ENCODE measurements at places on chromosomes 3 and 15.

DNA sequence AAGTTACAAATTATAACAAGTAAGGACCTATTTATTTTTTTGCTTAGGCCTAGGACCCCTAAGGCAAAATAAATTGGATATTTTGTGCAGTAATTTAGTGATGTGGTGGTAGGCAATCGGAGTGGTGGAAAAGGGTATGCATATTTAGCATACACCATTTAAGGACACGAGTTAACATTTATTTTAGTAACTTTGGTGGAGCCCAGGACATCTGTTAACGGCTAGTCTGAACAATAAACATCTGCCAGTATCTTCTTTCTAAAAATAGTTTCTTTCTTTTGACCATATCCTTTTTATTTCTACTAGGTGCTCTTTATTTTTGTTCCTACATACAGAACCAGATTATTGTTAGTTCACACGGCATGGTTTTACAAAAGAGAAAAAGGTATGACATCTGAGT lies 326.3 kb downstream of the CHL1 start:
- H3K4me3 ChIP-seq = no peak overlapping the region
- H3K27me3 ChIP-seq = no peaks in the 10 kb centered on the region
- DNase-seq = no peak
- H3K4me1 ChIP-seq = no peaks in the 10 kb centered on the region
- H3K36me3 ChIP-seq = no peaks in the 10 kb centered on the region
- H3K27ac ChIP-seq = no peak overlapping the region

- no peak overlapping the region for H3K27ac ChIP-seq
- no peaks in the 10 kb centered on the region for H3K27me3 ChIP-seq
- H3K4me3 ChIP-seq = no peak overlapping the region
Observed at GRCh38 chr15:61715082-61715481, 345.2 kb downstream of the VPS13C start.

DNA sequence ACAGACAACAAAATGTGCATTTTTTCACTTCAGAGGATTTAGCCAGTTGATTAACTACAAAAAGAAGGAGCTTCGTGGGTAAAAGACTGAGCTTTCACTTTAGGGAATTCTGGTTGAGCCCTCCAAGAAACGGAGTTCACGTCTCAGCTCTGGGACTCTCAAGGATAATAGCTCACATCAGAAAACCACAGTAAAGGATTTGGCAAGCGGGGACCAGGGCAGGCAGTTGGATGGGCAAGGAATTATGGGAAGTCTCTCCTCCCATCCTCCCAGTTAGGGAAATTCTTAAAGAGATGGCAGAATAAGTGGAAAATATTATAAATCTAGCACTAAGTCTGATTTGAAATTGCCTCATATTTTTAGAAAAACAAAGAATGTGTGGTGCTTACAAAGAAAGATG lies 188.3 kb upstream of the EOMES start:
- no peak overlapping the region for H3K27ac ChIP-seq
- H3K4me1 ChIP-seq = no peaks in the 10 kb centered on the region
- H3K36me3 ChIP-seq = no peaks in the 10 kb centered on the region
- H3K27me3 ChIP-seq = no peaks in the 10 kb centered on the region
- no peak overlapping the region for H3K4me3 ChIP-seq

- DNase-seq = no peak
- no peak overlapping the region for H3K27ac ChIP-seq
- H3K4me1 ChIP-seq = no peaks in the 10 kb centered on the region
- no peaks in the 10 kb centered on the region for H3K27me3 ChIP-seq
- H3K4me3 ChIP-seq = no peak overlapping the region
Observed at GRCh38 chr3:25678581-25678980, 13.9 kb upstream of the TOP2B start.

DNA sequence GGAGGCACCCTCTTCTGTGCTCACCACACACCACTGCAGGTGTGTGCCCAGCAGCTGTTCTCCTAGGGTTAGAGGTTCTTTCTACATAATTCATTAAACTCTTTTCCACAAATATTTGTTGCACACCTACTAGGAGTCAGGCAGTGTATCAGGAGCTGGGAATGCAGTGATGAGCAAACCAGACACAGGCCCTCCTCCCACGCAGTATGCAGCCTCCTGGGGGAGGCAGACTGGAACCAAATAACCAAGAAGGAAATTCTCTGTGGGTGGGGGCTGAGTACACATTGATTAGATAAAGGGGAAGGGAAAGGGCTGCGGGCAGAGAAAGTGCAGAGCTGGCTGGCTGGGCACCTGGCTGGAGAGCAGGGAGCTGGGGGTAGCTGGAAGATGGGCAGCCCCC lies 18.5 kb upstream of the C3orf22 start:
- no peak for DNase-seq
- H3K36me3 ChIP-seq = no peaks in the 10 kb centered on the region
- H3K27ac ChIP-seq = no peak overlapping the region
- H3K27me3 ChIP-seq = no peaks in the 10 kb centered on the region
- no peaks in the 10 kb centered on the region for H3K4me1 ChIP-seq

- H3K27ac ChIP-seq = no peak overlapping the region
- H3K4me3 ChIP-seq = no peak overlapping the region
- H3K36me3 ChIP-seq = no peaks in the 10 kb centered on the region
- no peak for DNase-seq
- no peaks in the 10 kb centered on the region for H3K4me1 ChIP-seq
Observed at GRCh38 chr3:63685340-63685739, 32.9 kb downstream of the SNTN start.

GRCh38 chr3:170956647-170957046 lies 48.2 kb upstream of the EIF5A2 start:
- H3K4me1 ChIP-seq = no peaks in the 10 kb centered on the region
- no peak overlapping the region for H3K4me3 ChIP-seq
- DNase-seq = no peak
- H3K27ac ChIP-seq = no peak overlapping the region

DNA sequence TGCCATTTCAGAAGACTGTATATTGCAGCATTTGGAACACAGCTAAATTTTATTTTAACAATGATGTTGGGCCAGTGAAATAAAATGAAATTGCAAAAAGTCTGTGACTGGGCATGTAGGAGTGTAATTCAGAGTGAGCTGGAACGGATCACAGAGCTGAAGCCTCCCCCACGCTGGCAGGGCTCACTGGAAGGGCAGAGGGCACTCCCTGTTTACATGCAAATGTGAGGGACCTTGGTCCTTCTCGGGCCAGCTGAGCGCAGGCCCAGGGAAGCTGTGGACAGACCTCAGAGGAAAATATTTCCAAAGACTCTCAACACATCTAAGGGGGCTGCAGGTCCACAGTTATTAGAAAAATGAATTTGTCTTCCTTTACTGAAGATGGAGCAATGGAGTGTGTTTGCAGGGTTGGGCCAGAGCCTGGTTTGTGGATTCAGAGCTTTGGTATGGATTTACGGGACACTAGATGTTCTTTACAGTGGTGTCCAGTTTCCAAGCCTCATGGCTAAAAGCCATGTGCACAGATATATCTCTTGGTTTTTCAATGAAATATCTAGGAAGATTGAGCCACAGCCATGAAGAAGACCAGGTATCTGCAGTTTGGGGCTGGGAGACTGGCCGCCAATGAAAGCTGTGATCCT lies 32.0 kb downstream of the TRPM1 start:
- peak overlapping the region; percentile 19 for H3K27ac ChIP-seq
- H3K4me3 ChIP-seq = no peak overlapping the region
- DNase-seq = peak; percentile 63
- peaks cover 13% of the 10 kb centered on the region for H3K4me1 ChIP-seq
- no peaks in the 10 kb centered on the region for H3K27me3 ChIP-seq

- DNase-seq = no peak
- no peaks in the 10 kb centered on the region for H3K36me3 ChIP-seq
- peaks cover 8% of the 10 kb centered on the region for H3K4me1 ChIP-seq
- no peak overlapping the region for H3K27ac ChIP-seq
- no peaks in the 10 kb centered on the region for H3K27me3 ChIP-seq
Observed at GRCh38 chr3:57147071-57147470, 18.1 kb downstream of the IL17RD start.

DNA sequence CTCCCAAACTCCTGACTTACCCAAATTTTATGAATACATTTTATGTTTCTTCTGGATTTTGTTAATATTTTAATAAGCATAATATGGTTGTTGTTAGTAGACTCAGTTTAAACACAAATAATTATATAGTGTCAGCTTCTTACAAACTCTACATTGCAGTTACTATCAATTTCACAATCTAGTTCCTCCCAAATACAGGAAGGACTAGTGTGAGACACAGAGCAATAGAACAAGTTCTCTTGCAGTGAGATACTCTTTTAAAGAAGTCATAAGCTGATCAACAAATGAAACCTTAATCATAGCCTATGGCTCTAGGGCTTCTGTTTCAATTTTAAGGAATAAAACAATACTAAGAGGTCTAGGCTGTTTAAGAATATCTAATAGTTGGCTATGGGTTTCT lies 86.1 kb downstream of the SAMMSON start:
- no peak overlapping the region for H3K27ac ChIP-seq
- no peaks in the 10 kb centered on the region for H3K36me3 ChIP-seq
- DNase-seq = no peak
- peaks cover 1% of the 10 kb centered on the region for H3K4me1 ChIP-seq

DNA sequence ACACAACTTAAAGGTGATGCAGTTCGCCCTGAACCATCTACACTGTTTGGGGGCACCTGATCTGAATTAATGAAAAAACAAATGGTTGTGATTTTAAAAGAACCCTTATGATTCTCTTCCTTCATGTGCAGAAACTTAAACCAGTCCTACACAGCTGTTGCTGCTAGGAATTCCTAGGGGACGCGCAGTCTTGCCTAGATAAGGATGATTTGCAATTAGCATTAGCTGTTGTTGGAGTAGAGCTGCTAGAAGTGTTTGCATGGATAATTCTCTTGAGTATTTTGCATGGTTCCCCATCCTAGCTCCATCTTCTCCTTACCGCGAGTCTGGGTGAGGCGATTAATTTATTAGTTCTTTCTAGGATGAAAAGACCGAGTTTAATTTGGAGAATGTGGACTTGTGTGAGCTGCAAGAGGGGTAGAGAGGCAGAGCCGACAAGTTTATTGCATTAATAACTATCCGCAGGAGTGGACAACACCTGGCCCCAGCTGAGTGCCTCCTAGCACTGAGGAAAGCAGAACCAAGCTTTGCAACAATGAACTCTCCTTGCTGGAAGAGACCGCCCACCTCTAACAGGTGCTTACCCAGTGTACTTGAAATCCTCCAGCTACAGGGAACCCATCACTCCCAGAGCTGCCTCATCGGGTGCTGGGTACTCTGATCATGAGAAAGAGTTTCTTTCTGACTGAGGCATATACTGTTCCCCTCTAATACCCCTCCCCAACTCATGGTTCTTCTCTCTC lies 75.0 kb upstream of the WNT7A start:
- no peaks in the 10 kb centered on the region for H3K4me1 ChIP-seq
- H3K27me3 ChIP-seq = no peaks in the 10 kb centered on the region
- no peak for DNase-seq
- H3K27ac ChIP-seq = no peak overlapping the region

- H3K4me3 ChIP-seq = no peak overlapping the region
- no peak overlapping the region for H3K27ac ChIP-seq
- no peaks in the 10 kb centered on the region for H3K4me1 ChIP-seq
Observed at GRCh38 chr3:105119801-105120340, 246.8 kb upstream of the ALCAM start.

- no peak for DNase-seq
- H3K27me3 ChIP-seq = no peaks in the 10 kb centered on the region
- no peak overlapping the region for H3K27ac ChIP-seq
Observed at GRCh38 chr3:190043741-190044140, 77.0 kb downstream of the P3H2 start.
